Transverse colon (tissue), 4 donors: ENCODE measurements at places on chromosomes 4 and X. TPM values are rescaled to one million over a fixed set of nuclear protein-coding genes. Genes with fewer than 3 reads are reported as not detected.

TEX11 gene
- not detected for total RNA-seq

GPR50 gene
- total RNA-seq = not detected

CYTL1 gene
- total RNA-seq = not detected

MEPE gene
- total RNA-seq = not detected

DKK2 gene
- total RNA-seq = 1.3 TPM

LRCH2 gene
- 4.9 TPM for total RNA-seq

ZNF157 gene
- not detected for total RNA-seq

UGT2B11 gene
- not detected for total RNA-seq

F8A2 gene
- total RNA-seq = 90.8 TPM

DNA sequence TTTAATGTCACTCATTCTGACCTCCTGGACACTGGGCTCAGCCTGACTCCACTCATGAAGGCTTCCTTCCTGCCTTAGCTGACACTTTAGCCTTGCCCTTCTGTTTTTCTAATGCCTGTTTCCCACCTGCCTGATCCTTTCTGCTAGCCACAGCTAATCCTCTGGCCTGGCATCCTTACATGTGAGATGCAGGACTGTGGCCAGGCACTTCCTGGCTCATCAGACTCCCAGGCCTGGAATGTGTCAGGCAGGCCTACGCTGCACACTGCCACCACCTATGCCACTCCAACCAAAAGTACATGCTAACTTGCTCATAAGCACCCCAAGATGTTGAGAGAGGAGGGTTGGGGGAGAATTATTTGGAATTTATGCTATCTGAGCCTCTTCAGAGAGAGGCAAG is 138.8 kb upstream of the NALF2 start:
- no peak for DNase-seq

DNA sequence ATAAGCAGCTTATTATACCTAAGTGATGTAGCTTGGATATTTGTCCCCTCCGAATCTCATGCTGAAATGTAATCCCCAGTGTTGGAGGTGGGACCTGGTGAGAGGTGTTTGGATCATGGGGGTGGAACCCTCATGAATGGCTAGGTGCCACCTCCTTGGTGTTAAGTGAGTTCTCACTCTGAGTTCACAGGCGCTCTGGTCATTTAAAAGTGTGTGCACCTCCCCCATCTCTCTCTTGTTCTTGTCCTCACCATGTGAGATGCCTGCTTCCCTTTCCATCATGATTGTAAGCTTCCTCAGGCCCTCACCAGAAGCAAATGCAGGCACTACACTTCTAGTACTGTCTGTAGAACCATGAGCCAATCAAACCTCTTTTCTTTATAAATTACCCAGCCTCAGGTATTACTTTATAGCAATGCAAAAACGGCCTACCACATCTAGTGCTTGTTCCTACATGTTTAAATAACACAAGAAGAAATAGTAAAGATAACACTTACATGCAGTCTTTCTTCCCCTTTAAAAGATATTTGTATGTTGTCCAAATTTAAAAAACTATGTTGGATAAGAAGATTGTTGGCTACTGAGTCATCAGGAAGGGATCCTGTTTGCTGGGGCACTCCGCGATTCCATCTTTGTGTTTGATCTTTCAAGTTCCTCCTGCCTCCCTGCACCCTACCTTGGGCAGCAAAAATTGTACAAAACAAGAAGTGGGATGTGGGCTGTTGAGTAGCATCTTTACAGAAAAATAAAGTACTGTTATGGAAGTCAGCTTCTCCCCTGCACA is 29.7 kb downstream of the PPP1R2C start:
- DNase-seq = no peak

DNA sequence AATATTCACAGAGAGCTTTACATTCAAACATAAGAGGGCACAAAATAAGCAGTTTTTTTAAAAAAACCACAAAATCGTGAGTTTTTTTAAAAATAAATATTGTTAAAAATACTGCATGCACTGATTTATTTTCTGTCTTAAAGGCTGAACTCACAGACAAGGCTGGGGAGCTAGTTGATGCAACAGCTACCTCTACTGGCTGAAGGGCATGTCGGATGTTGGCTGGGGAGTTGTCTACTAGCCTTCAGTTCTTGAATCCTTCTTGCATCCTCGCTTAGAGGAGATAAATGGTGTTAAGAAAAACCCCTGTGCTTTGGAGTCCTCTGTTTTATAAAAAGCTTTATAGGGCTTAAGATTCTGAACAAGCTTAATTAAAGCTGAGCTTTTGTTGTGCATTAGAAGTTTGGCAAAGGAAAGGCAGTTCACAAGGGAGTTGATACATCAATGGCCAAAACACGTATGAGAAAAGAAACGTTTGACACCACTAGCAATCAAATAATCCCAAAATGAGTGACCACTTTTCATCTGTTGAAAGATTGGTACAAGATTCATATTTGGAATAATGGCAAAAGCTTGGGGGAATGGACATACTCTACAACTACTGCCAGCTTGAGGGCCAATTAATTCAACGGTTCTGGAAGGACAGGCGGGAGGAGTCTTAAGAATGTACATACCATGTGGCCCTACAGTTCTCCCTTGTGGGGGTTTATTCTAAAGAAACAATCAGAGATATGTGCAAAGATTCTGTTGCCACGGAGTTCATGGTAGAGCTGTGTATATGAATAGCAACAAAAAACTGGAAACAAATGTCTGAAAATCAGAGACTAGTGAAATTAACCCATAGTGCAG is 94.7 kb downstream of the SEL1L3 start:
- DNase-seq = peak; percentile 37

GRCh38 chrX:129568349-129568748 is 28.3 kb downstream of the OCRL start:
- DNase-seq = no peak

DNA sequence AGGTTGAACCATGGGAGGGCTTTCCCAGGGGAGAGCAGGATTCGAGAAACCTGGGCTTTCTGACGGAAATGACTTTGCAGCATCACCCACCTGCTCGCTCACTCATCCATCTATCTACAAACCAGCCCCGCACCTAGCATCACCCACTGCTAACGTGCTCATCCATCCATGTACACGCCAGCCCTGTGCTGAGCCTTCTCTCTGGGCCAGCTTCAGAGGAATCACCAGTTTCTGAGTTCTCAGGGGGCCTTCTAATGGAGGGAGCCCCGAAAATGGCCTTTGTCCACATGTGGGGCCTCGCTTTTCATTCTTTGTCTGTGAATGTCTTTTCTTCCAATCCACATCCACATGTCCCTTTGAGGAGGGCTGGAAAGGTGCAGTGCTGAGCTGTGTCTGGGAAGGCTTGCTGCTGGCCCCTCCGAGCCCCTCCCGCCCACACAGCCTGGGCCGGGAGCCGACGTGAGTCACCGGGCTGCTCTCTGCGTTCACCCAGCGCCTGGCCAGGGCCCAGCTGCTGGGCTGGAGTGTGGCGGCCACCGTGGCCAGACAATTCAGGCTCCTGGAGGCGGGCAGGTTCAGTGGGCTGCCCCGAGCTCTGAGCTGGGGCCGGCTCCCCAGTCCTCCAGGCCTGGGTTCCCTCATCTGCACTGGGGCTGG is 14.7 kb downstream of the SORCS2 start:
- DNase-seq = peak; percentile 66

DNA sequence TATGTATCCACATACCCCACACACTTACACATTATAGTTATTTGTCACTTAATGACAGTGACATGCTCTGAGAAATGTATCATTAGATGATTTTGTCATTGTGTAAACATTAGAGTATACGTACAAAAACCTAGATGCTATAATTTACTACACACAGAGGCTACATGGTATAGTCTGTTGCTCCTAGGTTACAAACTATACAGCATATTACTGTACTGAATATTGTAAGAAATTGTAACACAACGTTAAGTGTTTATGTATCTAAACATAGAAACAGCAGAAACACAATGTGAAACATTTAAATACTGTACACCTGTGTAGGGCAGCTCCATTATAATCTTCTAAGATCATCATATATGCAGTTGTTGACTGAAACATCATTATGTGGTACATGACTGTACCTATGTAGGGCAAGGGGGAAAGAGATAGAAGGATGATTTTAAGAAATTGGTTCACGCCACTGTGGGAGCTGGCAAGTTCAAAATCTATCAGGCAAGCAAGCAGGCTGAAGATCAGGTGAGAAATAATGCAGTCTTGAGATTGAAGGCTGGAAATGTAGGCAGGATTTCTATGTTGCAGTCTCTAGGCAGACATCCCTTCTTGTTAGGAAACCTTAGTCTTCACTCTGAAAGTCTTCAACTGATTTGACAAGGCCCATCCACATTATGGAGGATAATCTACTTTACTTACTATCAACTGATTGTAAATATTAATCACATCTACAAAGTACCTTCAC is 78.0 kb upstream of the CPEB2 start:
- DNase-seq = no peak

DNA sequence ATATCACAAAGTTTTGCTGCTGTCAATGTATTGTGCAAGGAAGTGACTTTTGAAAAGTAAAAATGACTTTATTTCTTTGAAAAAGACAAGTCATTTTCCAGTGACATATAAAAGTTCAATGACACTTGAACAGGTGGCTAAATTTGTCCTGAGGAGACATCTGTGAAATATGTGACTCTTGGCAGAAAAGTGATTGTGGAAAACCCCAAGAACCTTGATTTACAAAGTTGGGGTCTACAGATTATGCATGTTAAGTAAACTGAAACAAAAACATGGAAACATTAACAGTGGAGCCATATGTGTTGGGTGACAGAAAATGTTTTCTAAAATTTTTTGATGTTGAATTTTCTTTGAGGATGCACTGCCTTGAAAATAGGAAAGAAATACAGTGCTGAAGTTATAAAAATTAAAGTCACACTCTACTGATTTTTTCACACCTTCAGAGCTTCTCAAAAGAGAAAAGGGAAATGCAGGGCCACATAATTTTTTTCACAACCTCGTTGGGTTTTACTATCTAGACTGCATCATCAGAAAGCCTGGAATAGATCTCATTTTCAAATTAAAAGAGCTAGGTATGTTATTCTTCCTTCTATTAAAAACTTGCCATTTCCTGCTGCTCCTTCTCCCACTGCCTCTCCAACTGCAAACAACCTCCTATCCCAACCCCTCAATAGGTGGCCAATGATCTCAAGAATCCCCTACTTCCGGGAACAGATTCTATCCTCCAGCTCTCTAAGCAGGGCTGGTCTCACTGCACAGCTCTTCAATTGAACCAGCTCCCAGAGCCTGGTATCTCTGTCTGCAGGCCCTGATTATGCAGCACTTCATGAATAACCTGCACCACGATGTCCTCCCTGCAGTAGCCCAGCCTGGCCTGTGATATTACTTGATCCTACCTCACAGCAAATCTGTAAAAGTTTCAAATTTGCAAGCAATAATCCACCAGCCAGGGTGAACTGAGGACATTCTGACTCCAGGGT is 570.8 kb upstream of the CPEB2 start:
- DNase-seq = no peak

GRCh38 chr4:6873792-6874461 is 35.7 kb upstream of the TBC1D14 start:
- DNase-seq = peak; percentile 79

DNA sequence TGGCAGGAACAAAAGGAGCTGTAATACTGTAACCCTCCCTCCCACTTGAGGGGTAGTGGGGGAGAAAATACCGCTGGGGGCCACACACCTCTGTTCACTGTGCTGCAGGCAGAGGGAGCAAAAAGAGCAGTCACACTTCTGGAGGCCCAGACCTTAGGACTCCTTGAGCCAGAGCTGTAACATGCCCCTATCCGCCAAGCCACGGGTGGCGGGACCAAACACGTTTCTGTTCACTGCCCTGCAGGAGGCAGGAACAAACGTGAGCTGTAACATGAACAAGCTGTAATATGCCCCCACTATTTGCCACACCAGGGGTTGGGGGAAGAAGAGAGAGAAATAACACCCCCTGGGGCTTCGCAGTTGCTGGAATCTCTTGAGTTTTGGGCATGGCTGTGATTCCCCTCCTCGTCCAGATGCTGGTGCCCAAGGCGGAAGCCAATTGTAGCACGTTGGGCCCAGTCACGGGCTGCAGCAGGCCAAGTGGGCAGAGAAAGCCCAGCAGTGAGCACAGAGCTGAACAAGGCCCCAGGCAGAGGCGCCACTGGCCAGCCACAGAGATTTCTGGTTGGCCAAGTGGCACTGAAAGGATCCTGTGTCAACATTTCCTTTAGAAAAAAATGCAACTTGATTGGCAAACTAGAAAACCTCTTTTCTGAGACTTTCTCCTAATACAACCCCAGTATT is 509.7 kb downstream of the INPP4B start:
- DNase-seq = no peak

GRCh38 chrX:50815120-50815519 is 1.1 kb upstream of the SHROOM4 start:
- DNase-seq = no peak

DNA sequence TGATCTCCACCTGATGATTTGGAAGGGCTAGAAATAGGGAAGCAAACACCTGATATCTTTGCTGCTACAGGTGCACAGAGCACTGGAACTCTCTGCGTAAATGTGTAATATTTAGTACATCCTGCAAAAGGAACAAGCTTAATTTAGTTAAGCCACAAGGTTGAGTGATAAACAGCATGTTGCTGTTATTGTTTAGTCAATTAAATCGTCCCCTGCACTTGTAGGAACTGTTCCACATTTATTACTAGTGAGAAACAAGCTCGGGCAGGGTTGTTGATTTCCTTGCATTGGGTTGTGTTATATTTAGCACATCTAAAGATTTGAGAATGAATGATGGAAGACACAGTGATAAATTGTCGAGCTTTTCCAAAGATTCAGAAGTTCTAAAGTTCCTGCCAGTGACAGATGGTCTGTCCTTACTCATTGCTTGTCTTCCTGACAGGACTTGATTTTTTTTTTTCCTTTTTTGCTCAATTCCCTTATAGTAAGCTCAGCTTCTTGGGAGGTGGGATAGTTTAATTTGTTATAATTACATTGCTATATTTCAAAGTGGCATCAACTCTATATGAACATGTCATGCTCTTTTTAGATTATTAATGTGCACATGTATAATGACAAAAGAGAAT is 627.0 kb upstream of the ATOH1 start:
- no peak for DNase-seq

DNA sequence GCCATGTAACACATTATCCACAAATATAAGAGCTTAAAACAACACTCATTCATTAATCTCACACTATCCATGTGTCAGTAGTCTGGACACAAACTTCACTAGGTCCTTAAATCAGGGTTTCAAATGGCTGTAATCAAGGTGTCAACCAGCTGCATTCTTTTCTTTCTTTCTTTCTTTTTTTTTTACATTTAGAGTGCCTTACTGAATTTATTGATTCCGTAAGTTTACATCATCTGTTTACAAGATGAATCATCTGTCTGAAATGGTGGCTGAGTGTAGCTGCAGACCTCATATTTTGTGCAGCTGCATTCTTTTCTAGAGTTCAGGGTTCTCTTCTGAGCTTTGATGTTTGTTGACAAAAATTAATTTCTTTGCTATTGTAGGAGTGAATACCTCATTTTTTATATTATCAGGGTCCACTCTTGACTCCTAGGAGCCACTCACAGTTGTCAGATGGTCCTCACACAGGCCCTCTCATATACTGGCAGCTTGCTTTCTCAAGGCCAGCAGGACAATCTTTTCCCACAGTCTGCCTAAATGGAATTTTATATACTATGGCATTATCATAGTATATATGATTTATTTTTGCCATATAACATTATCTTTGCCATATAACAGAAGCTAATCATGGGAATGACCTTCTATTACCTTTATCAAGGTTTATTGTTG is 37.8 kb downstream of the SPOCK3 start:
- no peak for DNase-seq

GRCh38 chr4:169266661-169267060 is 4.1 kb downstream of the SH3RF1 start:
- no peak for DNase-seq
